ENCODE measurements at places on chromosomes 3 and 15.

GRCh38 chr3:32584660-32585059, 14.0 kb upstream of the DYNC1LI1 start:
- DNase-seq = peak; percentile 73

GRCh38 chr3:106673926-106674569, 703.2 kb upstream of the CCDC54 start:
- no peak for DNase-seq

- no peak for DNase-seq
Measured at GRCh38 chr3:32147509-32147908, 41.1 kb downstream of the GPD1L start.

DNA sequence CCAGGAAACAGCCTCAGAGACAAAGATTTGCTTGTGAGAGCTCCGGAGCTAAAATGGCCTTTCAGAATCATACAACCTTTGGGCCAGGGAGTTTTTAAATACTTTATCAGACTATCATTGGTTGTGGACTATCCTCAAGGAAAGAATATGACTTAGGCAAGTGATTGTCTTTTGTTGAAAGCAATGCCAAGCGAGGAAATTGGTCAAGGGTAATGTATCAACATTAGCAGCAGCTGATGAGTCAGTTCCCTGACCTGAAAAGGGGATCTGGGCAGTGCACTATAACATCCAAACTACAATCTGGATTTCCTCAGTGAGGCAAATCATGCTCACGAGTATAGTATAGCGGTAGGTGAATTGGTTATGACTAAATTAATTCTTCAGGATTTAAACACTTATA, 303.6 kb downstream of the LSAMP start:
- no peak for DNase-seq

DNA sequence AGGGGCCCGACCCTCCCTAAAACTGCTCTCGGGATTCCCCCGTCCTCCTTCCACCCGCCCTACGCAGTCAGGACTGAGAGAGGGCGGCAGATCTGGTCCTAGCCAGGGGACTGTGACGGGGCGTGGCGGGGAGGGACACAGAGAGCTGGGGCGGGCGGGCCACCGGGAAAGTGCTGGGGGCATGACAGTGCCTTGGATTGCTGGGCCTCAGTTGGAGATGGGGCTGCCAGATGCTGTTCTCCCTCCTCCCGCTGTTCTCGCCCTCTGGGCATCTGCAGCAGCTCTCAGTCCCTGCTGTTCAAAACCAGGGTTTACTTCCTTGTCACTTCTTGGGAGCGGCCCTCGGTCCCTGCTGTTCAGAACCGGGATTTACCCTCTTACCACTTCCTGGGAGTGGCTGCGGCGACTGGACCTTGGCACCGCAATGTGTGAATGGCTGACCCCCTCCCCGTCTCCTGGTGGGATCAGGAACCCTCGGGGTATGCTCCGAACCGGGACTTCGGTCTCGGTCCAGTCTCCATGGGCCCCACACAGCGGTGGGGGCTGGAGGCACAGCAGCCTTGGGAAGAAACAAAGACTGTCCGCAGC, 1.8 kb upstream of the RPP25 start:
- DNase-seq = no peak

- no peak for DNase-seq
Measured at GRCh38 chr15:69631978-69632377, 179.4 kb downstream of the RPLP1 start.

DNA sequence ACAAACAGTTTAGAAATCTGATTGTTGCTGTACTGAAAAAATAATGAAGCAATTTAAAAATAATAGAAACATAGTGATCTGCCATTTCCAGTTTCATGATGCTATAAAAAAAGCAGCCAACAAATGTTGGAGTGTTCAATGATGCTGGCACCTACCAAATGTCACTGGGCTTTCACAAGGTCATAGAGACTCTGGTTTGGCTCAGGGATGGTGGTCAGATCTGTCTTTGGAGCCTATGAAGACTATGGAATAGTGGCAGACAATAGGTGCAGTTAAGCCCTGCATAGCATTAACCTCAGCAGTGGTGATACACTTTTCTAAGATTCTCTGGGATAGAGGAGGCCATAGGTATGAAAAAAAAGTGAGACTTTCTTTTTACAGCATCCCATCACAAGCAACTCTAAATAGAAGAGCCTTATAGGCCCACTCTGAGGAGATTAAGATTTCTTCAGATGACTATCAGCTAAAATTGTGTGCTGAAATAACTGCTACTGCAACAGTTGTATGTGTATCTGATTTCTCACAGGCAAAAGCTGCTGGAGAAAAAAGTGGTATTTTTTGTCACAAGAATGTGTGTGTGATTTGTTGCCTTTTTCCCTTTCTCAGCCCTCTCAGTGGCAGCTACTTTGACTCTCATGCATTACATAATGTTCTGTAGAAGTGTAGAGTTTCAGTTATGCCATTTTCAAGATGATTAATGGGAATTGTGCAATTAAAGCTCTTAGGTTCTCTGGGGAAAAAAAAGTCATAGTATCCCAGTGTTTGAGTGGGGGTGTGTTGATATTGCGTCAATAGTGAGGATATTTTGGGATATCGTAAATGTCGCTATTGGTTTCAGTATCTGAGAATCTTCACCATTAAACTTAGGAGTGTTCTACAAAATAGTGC, 137.4 kb downstream of the MBNL1 start:
- no peak for DNase-seq

DNA sequence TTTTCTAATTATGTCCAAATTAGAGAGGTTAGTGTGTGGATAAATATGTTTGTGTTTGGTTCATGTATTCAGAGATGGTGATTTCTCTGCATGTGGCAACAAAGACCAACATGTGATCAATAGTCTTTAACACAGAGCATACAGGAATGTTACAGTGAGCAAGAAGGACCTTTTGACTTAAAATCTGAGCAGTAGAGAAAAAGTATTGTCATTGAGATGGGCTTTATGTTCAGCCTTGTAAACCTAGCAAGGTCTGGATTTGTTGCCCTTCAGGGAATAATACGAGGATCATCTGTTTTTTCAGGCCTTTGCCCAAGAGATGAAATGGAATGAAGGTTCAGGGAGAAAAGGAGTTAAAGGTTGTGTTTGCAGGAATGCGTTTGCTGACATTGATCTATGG, 161.8 kb upstream of the NECTIN3 start:
- no peak for DNase-seq

- no peak for DNase-seq
Measured at GRCh38 chr3:44280077-44280476, 38.4 kb downstream of the TOPAZ1 start.

- DNase-seq = no peak
Measured at GRCh38 chr15:77418391-77418965, 1.4 kb downstream of the PEAK1 start.

GRCh38 chr3:171462224-171462623, 2.0 kb upstream of the TNIK start:
- DNase-seq = no peak

DNA sequence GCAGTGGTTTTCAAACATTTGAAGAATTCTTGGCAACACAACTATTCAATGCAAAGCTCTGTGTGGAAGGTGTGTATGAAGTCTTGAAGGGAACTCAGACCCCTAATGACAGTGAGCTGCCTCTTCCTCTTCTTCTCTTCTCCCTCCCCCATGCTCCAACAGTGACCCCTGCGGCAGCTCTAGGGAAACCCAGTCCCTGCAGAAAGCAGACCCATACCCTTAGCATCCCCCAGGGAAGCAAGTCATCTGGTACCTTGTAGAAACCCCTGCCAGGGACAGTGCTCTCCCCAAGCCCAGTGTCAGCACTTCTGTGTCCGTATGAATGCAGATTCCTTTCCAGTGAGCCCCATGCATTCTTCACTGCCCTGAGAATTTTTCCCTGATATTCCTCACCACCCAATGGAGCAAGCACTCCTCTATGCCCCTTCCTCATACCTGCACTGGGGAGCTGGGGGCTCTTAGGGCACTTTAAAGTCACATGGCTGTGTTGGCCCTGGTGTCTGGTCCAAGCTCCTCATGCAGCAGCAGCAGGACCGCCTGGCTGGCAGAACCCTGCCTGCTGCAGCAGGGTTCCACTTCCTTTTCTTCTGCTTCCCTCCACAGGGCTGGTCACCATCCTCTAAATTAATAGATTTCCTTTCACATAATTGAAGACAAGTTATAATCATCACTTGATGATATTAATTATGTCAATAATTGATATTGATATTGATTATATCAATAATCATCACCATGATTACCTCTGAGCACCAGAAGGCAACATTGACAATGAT, 442.5 kb downstream of the EPHB1 start:
- no peak for DNase-seq

DNA sequence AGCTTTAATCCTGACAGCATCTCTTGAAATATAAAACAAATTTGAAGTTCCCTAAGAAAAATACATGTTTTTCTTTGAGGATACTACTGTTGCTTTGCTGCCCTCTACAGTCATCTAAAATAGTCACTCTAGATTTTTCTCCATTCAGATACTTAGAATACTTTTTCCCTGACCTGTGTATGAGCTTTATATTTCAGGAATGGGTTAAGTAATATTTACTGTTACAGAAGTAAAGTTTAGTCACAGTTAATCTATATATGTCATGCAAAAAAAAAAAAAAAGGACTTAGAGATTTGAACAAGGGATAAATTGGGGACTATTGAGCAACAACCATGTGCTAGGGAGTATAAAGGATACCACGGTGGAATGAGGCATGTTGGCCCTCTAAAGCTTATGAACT, 8.8 kb downstream of the NECTIN3 start:
- DNase-seq = no peak

GRCh38 chr3:69142090-69142489, 19.7 kb upstream of the LMOD3 start:
- DNase-seq = no peak

GRCh38 chr15:40192942-40193341, 32.1 kb downstream of the BUB1B start:
- DNase-seq = no peak

DNA sequence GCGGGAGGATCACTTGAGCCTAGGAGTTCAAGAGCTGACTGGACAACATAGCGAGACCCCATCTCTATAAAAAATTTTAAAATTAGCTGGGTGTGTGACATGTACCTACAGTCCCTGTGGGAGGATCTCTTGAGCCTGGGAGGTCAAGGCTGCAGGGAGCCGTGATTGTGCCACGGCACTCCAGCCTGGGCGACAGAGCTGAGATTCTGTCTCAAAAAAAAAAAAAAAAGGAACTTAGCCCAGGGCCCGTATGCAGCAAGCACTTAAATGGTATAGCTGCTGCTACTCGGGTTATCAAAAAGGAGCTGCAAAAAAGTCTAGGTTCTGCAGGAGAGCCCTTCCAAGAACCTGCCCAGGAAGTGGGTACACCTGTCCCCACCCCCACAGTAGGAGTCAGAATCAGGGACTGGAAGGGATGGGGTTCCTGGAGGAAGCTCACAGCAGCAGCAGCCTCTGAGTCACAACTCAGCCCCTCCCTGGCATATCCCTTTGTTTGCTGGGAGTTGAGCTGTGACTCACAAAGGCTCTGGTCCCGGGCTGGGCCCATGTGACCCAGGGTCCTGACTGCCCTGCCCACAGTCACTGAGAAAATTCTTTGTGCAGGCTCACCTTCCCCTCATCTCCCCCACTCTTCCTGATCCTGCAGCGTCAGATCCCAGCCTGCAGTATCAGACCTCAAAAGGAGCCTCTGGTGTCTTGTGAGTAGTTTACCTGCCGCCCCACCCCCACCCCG, at the start of gene SPATA12:
TSS of gene SPATA12 (plus strand) at position 576 of the 733 bp plus-strand sequence. CDS start 13,031 bp downstream, outside the sequence.
- no peak for DNase-seq

- no peak for DNase-seq
Measured at GRCh38 chr3:16477056-16477455, 36.4 kb downstream of the RFTN1 start.

DNA sequence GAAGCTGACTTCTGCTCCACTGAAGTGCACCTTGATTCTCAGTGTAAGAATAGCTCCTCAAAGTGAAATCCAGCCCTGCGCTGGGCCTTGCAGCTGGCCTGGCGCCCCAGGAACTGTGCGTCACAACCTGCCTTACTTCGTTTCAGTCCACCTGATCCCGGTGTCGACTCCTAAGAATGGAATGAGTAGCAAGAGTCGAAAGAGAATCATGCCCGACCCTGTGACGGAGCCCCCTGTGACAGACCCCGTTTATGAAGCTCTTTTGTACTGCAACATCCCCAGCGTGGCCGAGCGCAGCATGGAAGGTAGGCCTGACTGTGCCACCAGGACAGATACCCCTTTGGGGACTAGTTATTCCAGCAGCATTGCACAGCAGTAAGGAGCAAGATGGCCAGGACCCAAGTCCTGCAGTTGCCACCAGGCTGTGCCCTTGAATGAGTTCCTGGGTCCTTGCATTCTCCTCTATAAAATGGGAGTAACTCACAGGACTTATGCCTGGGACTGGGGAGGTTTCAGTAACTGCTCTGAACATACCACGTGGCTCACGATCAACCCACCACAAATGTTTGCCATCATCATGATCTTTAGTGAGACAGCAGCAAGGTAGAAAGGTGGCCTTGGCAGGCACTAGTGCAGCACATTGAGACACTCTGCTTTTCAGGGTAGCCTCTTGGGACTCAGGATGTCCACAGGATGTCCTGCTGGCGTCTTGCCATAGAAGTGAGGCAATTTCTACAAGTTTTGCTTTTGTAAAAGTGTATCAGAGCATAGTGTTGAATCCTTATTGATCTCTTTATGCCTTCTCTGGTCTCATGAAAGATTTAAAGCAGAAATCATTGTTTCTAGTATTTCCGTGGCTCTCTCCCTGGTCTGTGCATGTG, 46.8 kb downstream of the PXYLP1 start:
- no peak for DNase-seq

DNA sequence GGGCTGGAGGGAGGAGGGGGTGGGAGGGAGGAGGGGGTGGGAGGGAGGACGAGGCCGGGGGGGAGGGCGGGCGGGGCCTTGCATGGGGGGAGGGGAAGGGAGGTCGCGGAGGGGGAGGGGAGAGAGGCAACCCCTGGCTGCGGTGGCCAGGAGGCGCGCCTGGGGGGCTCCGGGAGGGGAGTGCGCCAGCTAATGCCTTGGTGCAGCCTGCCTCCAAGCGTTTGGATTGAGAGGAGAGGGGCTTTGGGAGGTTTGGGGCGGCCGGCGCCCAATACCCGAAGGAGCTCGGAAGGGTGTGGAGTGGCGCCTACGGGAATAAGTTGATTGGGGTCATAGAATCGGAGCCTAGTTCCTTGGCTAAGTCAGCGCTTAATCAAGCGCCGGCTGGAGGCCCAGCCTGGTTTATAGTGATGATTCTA, 557 bp downstream of the TFG start:
- DNase-seq = no peak

DNA sequence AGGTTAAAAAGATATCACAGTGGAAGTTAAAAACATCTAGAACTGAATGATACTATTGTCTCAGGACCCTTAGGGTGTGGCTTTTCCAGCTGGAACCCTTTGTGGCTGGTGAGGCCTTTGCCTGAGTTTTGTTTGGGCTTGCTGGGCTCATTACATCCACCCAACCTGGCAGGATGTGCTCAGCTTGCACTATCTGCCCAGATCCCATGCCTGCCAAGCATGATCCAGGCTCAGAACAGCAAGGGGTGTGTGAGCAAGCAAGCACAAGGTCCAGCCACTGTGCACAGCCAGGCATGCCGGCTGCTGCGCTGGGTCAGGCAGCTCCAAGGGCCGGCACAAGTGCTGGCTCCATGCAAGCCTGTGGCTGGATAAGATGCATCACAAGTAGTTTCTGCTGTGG, 512.7 kb upstream of the CDIN1 start:
- no peak for DNase-seq

GRCh38 chr15:40142428-40142827, 18.4 kb upstream of the BUB1B start:
- no peak for DNase-seq

GRCh38 chr15:57312318-57313133, 63.8 kb upstream of the CGNL1 start:
- DNase-seq = no peak

All from NCI-H2029 treated with DMSO at 0.1 percent for 48 hours (cell line).